Kidney (tissue), 22 donors: ENCODE measurements at places on chromosomes 12 and 14.

DNA sequence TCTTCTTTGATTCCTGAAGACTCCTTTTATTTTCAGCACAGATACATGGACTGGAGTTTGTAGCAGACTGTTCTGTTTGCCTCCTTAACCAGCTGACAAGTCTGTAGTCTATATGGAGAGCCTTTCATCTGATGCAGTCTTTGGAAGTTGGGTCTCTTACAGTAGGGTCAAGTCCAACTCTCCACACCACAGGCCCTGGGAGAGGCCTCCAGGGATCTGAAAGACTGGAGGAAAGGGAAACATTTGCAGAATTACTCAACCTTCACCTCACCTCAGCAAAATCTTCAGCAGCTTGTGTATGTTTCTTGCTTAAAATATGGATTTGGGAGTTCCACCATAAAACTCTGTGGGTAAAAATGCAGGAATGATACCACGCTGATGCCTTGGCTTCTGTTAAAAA, 188.4 kb downstream of the MSRB3 start:
- DNase-seq = no peak

DNA sequence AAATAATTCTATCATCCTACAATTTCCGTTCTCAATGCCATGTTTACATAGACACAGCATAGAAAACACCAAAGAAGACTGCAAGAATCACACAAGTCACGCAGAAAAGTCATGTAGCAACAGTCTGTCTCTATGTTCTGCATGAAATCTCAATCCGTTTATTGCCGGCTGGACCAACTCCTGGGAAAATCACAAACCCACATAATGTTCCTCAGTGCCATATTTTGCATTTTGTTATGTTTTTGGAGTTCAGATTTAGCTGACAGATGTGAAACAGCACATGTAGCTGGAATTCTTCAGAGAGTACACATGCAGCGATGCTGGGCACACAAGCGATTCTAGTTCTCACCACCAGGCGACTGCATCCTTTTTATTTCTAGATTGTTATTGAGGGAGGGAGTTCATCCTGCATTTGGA, 193.1 kb downstream of the APAF1 start:
- no peak for DNase-seq

GRCh38 chr12:9367828-9368227, 159.6 kb upstream of the PZP start:
- no peak for DNase-seq

- no peak for DNase-seq
These were observed 77.7 kb downstream of the PPP2R5C start for GRCh38 chr14:101839236-101839635.

GRCh38 chr14:40115583-40115982, 683.4 kb upstream of the FBXO33 start:
- no peak for DNase-seq

GRCh38 chr12:103308396-103308795, 187.4 kb downstream of the C12orf42 start:
- DNase-seq = no peak

DNA sequence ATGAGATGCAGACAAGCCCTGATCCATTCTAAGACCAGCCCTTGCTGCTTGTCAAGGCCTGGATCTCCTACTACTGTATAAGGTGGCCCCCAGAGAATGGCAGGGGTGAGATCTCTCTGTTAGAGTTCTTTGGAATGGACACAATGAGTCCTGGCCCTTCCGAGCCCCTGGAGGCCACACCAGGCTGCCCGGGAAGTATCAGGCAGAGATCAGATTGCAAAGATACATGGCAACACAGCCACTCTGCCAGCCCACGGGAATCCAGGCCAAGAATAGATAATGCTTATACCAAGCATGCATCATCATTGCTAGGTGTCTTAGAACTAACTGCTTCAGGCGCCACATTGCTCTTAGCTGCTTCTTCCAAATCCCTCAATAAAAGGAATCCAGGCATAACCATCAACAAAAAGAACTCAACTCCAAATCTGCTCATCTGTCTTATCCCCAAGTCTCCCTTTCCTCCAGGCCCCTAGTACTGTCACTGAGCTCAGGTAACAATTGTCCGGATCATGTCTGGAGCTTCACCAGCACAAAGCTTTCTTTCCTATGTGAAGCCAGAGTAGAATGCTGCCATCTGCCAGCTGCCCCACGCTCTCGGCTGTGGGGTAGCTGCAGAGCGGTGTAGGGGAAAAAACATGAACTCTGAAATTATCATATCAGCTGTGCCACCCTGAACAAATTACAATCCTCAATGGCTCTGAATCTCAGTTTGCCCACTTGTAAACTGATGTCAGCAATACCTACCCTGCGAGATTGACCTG, 5.5 kb upstream of the VASH1 start:
- DNase-seq = no peak

DNA sequence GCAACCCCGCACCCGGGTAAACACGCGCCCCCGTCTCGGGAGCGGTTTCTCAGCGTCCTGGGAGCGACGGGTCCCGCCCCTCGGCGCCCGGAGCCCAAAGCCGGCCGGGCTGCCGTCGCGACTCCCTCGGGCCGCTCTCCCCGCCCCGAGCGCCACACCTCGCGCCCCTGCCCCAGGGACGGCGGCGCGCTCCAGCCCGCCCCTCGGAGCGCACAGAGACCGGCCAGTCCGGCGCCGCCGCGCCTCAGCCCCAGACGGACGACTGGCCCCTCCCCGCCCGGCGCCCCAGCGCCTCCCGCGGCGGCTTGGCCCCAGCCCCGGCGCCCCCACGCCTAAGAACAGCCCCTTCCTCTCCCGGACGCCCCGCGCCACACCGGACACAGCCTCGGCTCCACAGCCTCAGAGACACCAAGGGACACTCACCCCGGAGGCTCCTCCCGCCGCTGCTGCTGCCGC, 411 bp downstream of the BTBD7 start:
- DNase-seq = peak; percentile 73

GRCh38 chr14:62373944-62374343, 611.7 kb downstream of the SNAPC1 start:
- DNase-seq = no peak

DNA sequence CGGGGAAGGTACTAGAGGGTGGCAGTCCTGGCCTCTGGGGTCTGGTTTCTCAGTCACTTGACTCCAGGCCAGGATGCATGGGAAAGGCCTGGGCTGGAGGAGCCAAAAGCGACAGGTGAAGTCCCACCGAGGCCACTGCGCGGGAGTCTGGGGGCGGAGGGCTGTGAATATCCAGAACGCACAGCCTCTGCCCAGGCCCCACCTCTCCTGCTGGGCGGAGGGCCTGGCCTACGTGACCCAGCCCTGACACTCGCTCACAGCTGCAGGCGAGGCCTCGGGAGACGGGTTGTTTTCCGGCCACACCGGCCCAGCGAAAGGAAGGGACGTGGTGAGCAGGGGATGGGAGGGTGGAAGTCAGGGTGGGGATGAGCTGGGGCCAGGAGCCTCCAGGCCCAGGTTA, 91.2 kb downstream of the RFLNA start:
- no peak for DNase-seq

DNA sequence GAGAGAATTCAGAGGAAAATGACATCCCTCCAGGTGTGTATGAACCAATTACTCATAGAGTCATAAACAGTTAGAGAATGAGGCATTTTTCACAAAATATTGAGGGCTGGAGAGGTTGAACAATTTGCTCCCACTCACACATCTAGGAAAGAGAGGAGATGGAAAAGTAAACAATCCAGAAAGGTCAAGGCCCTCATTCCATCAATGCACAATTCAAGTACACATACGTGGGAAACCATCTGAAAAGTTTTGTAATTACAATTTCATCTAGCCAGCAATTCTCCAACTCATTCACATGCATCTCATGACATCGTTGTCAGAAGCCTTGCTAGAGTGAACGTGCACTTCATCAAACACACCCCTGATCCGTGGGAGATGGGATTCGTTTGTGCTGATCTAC, 15.7 kb upstream of the BCL2L14 start:
- DNase-seq = peak; percentile 40

- DNase-seq = no peak
These were observed 65.4 kb downstream of the TAOK3 start for GRCh38 chr12:118307069-118307954.

- DNase-seq = no peak
These were observed 76.1 kb downstream of the SLC25A47 start for GRCh38 chr14:100399052-100399849.

DNA sequence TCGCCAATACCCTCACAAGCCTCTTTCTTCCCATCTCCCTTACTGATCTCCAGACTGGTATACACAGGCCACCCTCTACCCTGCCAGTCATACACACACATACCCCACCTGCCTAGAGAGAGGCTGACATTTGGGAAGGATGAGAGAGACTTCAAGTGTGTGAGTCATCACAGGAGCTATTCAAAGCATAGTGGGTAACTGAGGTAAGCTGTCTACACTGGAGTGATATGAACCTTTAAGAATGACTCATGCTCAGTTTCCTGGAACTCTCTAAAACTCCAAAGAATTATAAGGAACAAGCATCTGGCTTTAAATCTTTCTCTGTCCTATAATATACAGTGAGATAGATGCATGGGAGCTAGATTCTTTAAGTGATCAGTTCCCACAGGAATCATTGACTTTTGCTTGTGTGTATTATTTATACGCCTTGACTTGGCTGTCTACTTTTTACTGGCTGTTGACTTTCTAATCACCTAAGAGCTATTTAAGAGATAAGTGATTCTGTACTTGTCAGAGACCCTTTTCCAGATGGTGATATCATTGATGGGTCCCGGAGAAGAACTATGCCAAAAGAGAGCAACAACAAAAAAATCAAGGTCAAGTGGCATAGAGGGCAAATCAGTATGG, 5.8 kb downstream of the IGF1 start:
- DNase-seq = no peak

DNA sequence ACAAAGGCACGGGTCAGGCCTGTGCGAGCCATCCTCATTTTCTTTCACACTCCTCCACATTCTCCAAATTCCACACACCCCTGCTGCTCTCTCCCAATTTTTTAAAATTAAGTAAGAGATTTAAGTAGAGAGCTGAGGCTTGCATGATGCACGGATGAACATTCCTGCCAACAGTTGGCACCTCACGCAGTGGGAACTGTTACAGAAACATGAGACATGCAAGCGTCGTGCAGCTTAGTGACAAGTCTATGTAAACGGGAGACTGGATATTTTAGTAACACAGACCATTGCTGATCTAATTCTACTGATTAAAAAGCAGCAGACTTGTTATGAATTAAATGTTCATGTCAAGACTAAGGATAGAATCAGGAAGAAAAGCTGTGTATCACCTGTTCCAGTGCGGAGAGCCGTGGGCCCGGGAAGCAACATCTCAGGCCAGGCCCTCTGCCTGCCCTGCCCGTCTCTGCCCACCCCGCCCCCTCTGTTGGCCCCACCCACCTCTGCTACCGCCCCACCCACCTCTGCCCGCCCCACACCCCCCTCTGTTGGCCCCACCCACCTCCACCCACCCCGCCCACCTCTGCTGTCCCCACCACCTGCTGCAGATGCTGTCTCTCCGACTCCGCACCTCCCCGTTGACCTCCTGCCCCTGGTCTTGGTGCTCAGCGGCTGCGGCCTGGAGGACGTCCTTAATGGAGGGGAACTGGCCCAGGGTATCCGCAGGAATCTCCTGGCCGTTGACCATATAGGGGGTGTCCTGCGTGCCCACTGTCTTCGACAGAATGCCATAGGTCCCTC, 21.2 kb downstream of the GOLGA3 start:
- DNase-seq = no peak

DNA sequence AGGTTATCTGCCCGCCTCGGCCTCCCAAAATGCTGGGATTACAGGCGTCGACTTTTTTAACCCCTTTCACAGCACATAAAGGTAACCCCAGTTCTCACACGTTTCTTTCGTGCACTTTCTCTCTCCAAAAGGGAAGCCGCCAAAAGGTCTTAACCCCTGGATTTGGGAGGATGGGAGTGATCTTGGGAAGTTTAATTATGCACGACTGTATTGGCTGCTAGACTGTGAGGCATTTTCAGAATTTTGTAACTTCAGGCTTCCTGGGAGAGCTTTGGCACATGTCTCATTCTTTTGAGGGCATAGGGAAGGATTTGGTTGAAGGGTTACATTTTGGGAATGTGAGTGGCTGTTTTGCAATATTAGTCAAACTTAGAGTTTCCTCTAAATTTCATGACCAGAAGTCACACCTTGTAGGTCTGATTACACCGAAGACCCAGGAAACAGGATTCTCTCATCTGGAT, 1.4 kb upstream of the SMARCC2 start:
- DNase-seq = no peak
